ENCODE measurements at places on chromosomes 3 and 15.

DNA sequence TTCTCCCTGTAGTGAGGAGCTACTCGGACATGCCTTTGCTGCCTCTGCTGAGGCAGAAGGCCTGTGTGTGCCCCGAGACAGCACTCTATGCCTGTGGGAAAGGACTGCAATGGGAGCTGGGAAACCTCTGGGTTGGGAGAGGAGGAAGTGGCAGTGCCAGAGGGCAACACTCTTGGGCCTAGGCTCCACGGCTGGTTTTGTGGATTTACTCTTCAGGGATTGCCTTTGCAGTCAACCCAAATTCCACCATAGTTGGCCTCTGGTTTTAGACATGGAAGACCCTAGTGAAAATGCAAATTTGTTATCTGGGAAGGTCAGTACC lies 46.8 kb downstream of the ITGA11 start:
- no peak for DNase-seq

- peak; percentile 12 for DNase-seq
Measured at GRCh38 chr15:43954181-43954621, 127.4 kb downstream of the WDR76 start.

DNA sequence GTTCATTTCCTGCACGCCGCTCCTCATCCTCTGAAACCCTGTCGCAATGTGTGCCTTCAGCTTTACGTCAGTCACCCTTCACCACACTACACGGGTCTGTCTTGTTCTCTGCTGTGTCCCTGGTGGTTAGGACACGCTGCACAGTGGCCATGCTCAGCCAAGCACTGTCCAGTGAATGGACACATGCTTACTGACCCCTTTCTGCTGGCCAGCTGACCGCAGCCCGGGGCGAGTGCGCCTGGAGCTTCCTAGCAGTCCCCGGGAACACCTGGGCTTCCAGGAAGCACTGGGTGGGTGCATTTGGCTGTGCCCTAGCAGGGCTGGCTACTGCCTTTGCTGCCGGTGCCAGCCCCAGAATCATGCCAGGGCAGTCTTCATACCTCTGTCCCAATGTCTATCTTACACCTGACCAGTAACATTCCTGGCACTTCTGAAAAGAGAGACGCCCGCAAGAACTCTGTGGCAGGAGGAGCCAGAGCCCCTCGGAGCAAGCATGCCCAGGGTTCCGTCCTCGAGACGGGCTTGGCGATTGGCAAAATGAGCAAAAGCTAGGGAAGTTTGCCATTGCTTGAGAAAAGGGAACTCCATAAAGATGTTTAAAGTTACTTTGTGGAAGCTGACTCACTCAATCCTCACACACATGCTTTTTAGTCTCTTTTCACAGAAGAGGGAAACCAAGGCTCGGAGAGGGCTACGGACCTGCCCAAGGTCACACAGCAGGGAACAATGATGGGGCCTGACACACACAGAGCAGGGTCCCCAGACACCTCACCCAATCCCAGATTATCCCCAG lies 15.7 kb upstream of the ZXDC start:
- no peak for DNase-seq

GRCh38 chr3:146134348-146135117 lies 26.5 kb downstream of the PLOD2 start:
- no peak for DNase-seq

- DNase-seq, result no peak
Measured at GRCh38 chr15:72361176-72361575, 14.6 kb downstream of the HEXA start.

GRCh38 chr3:97488741-97489140 lies 275.8 kb upstream of the ARL6 start:
- DNase-seq, result no peak

DNA sequence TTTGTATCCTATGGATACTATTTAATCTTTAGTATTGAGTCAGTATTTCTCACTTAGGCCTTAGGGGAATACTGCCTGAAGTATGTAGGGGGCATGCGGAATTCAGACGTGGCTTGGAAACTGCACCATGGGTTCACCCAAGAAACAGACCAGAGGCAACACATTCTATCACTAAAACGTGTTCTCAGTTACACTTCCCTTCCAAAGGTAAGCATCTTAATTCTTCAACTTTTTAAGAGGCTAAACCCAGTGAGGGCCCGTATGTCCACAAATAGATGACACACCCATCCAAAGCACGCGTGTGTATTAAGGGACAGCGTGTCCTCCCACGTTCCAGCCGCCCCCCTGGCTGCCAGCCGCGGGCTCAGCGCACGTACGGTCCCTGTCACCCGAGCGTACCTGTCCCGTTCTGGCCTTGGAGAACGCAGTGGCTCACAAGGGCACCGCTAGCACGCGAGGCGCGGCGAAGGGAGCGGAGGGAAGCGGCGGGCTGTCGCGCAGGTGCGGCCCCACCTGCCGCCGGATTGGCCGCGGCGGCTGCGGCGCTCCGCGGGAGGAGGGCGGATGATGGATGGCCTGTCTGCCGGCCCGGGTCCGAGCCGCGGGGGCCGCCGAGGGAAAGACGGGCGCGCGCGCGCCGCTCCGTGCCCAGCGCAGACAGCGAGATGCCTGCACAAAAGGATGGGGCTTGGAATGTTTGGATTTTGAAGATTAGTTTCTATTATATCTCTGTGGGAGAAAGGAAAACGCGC lies 1003.9 kb upstream of the NR2F2 start:
- no peak for DNase-seq

DNA sequence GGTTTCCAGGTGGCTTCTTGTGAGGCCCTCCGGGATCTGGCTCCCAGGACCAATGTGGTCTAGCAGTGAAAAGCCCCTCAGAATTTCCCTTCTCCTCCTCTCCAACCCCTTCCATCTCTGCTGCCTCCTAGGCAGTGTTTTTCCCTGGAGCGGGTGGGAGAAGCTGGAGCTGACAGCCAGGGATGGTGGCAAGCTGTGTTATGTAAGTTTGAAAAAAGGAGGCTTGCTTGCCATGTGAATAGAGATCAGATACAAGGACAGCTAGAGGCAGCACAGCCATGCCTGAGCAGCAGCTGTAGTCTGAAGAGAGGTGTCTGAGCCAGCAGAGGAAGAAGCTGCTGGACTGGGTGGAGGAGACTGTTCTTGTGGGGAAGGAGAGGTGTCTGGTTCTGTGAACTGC lies 20.6 kb downstream of the SNAPC5 start:
- DNase-seq, result no peak

DNA sequence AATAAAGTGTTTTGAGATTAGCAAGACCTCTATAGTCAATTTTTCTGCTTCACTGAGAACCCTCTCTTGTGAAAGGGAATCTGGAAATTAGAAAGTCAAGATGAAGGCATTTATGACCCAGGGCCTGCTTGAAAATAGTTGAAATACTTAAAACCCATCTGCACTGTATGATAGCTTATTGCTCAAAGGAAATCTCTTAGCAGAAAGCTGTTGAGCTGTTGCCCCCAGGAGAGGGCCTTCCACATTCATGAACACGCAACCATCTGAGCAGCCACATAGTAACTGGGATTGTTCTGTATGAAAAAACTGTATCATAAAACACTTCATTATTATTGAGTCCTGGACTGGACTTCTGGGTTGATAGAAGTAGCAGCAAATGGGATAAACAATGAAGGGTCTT lies 106.4 kb upstream of the PTX3 start:
- DNase-seq, result no peak

- no peak for DNase-seq
Measured at GRCh38 chr3:105933871-105934270, 65.1 kb upstream of the CBLB start.

GRCh38 chr3:55826731-55827496 lies 339.8 kb upstream of the WNT5A start:
- DNase-seq, result no peak

- DNase-seq, result no peak
Measured at GRCh38 chr15:62883938-62884479, 158.5 kb upstream of the TPM1 start.

DNA sequence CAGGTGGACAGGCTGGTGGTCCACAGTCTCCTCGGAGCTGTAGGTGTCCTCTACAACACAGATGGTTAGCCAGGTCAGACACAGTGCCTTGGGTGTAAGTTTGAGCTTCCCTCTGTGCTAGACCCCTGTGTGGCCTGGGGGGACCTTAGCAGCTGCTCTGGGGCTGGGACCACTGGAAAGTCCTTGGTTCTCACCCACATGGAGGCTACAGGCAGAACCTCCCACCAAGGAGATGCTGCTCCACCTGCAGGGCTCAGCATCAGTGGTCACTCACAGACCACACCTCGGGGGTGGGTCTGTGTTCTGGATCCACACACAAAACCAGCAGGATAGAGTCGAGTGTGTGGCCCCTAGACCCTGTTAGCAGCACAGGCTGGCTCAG lies 8.4 kb downstream of the RASL12 start:
- DNase-seq, result no peak

- no peak for DNase-seq
Measured at GRCh38 chr3:161107311-161107710, 2.2 kb upstream of the B3GALNT1 start.

DNA sequence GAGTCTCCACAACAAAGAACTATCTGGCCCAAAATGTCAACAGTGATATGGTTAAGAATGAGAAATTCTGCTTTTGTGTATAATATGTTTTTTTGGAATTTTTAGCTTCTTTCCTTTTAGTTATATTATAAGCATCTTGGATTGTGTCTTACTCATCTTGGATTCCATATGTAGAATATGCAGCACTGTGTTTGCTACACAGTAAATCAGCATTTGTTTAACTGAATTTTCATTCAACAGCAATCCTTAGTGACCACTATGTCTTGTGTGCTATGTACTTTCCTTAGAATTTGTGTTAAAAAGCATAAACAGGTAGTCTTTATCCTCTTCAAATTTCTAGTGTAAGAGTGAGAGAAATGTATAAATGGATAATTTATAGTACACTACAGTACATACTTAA lies 18.2 kb upstream of the TMEM207 start:
- DNase-seq, result no peak

DNA sequence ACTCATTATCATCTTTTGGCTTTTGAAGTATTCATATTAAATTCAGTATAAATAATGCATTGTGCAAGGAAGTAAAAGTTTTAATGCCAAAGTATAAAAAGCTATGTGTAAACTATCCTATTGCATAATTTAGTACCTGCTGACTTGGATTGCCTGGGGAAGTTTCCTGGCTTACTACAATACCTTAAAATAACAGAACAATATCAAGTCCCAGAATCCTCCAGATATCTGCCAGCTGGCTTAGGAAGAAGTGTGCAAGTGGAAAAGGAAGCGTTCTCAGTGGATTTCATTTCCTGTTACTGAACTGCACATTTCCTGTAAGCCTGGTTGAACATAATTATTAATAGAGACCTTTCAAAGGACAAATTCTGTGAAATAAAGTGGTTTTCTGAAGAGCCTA lies 236.7 kb downstream of the ADAMTSL3 start:
- DNase-seq, result no peak

DNA sequence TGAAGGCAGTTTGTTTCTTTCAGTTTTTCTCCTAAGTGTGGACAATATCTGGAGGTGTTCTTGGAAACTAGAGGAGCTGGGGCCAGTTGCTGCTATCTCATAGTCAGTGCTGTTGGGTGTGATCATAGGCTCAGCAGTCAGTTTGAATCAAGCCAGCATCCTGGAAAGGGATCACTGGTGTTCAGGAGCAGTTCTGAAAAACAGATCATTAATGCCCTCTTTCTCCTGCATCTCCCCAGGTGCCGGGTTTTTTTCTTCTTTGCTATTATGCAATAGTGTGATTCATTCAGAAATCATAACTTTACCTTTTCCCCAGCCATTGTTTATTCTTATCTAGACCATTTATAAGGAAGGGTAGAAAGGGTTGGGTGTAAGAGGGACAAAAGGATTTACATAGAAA lies 24.0 kb downstream of the LNP1 start:
- DNase-seq, result no peak

DNA sequence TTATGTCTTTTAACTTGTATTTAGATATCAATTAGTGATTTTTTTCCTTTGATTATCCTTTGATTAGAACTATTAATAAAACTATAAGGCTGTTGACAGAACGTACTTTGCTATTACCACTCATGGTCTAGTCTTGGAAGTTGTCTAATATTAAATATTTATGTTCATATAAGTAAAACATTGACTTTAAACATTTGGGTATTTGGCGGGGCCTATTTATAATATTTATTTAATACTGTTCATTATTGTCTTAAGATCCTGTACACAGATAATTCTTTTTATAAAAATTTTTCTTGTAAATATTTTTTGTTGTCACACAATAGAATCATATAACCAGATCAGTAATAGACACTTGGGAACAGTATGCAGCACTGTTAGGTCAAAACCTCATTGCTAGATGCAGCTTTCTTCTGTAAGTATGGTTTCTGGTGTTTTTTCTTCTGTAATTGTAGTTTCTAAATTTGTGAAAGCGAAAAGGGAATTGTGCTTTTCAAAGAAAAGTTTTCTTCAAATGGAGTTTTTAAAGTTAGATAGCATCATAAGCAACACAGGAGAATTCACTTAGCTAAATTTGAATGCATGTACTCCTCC lies 93.4 kb downstream of the FNDC3B start:
- no peak for DNase-seq

DNA sequence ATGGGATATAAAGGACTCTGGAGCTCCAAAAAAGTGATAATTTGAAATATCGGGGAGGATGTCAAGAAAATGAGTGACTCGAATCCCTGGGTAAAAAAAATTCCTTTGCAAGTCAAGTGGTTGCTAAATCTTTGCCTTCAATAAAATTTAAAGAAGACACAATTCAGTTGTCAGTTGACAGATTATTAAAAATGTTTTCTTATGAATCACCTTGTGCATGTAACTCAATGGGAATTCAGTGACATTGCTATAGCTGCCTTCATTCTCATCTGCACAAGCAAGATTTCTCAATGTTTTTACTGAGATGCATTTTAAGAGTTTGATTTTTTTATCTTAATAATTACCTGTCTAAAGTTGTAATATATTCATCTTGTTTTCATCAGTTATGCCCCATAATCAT lies 264.0 kb upstream of the IL12A start:
- DNase-seq, result no peak

- no peak for DNase-seq
Measured at GRCh38 chr3:195263193-195263924, 7.6 kb downstream of the XXYLT1 start.
